ENCODE measurements at places on chromosomes 12 and 14.

DNA sequence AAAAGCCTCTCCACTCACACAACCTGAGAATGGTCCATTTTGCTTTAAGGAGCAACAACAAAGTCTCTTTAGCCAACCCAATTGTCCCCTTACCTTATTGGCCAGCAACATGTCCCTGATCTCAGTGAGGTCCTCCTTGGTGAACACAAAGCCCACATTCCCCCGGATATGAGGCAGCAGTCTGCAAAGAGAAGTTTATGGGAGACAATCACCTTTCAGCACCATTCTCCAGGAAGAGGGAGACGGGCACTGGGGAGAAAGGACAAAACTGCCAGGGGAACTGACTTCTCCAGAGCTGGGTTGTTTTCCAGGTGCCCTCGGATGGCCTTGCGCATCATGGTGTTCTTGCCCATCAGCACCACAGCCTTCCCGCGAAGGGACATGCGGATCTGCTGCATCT, 1.9 kb downstream of the RPLP0 start:
- H3K27me3 ChIP-seq = no peaks in the 10 kb centered on the region
- peak overlapping the region; percentile 100 for H3K4me3 ChIP-seq
- peaks cover 50% of the 10 kb centered on the region for H3K4me1 ChIP-seq
- no peak for DNase-seq
- peaks cover 51% of the 10 kb centered on the region for H3K36me3 ChIP-seq

DNA sequence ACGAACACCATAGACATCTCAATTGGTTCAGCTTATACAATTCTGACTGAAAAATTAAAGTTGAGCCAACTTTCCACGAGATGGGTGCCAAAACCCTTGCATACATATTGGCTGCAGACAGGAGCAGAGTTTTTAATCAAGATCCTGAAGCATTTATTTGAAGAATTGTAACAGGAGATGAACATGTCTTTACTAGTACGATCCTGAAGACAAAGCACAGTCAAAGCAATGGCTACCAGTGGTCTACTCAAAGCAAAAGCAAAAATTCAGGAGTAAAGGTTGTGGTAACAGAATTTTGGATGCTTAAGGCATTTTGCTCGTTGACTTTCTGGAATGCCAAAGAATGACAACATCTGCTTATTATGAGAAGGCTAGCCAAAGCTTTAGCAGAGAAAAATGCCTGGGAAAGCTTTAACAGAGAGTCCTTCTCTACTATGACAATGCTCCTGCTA, 20.7 kb downstream of the ZDHHC17 start:
- DNase-seq = no peak
- no peaks in the 10 kb centered on the region for H3K27me3 ChIP-seq
- H3K27ac ChIP-seq = no peak overlapping the region
- H3K36me3 ChIP-seq = peaks cover 10% of the 10 kb centered on the region
- no peak overlapping the region for H3K4me3 ChIP-seq
- peaks cover 4% of the 10 kb centered on the region for H3K4me1 ChIP-seq

GRCh38 chr12:44357494-44357893, 518.6 kb downstream of the NELL2 start:
- no peak for DNase-seq
- H3K4me1 ChIP-seq = no peaks in the 10 kb centered on the region
- no peaks in the 10 kb centered on the region for H3K27me3 ChIP-seq

DNA sequence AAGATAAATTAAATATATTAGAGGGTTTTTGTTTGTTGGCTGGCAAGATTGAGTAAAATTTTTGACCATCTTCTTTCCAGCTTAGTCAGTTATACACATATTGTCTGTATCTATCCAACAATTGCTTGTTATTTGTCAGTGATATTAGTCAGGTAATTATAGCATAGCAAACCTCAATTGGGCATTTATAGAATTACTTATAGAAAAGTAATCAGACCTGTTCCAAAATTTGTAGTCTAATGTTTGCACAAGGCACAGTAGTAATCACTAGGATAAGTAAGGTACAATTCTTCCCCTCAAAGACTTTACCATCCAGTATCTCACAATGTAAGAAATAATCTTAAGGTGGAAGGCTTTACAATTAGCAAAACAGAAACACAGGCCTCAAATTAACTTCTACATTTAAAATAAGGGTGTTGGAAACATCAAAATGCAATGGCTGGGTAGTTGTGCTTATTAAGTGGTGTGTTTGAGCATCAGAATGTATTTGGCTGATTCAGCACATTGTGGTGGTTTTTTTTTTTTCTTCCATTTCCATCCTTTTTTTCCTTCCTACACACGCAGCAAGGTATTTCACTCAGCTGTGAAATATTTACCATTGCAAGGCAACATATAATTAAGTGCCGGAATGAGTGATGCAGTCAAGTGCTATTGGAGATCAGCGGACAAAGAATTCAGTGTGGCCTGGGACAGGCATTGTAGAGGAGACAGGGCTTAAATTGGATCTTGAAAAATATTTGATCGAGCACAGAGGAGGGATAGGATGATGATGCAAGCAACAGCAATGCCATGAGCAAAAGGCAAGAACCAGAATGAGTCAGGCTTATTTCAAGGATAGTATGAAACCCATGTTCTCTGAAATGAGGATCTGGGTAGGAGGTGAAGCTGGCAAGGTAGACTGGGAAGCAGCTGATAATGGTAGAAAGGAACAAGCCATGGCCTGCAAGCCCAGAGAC, 178.2 kb downstream of the AKAP6 start:
- H3K27me3 ChIP-seq = no peaks in the 10 kb centered on the region
- no peaks in the 10 kb centered on the region for H3K36me3 ChIP-seq
- H3K27ac ChIP-seq = no peak overlapping the region
- no peak for DNase-seq
- no peaks in the 10 kb centered on the region for H3K4me1 ChIP-seq

- H3K4me3 ChIP-seq = no peak overlapping the region
- no peak for DNase-seq
- no peaks in the 10 kb centered on the region for H3K36me3 ChIP-seq
- no peak overlapping the region for H3K27ac ChIP-seq
- peaks cover 11% of the 10 kb centered on the region for H3K27me3 ChIP-seq
These were observed 30.7 kb upstream of the ESR2 start for GRCh38 chr14:64324895-64325294.

Measured in activated T-helper 1 cell treated with anti-CD3 and anti-CD28 coated beads, Interleukin-12 subunit alpha, Interleukin-12 subunit beta, Interleukin-2, Interleukin-4 antibody, amounts not matched to agents 30 ng/mL and 10 ng/mL and 1 ng/mL, durations not matched to agents 14 hours and 24 hours and 36 hours (primary cell).